ENCODE measurements at places on chromosomes 2 and 18. TPM values are rescaled to one million over a fixed set of nuclear protein-coding genes. Genes with fewer than 3 reads are reported as not detected.

DNA sequence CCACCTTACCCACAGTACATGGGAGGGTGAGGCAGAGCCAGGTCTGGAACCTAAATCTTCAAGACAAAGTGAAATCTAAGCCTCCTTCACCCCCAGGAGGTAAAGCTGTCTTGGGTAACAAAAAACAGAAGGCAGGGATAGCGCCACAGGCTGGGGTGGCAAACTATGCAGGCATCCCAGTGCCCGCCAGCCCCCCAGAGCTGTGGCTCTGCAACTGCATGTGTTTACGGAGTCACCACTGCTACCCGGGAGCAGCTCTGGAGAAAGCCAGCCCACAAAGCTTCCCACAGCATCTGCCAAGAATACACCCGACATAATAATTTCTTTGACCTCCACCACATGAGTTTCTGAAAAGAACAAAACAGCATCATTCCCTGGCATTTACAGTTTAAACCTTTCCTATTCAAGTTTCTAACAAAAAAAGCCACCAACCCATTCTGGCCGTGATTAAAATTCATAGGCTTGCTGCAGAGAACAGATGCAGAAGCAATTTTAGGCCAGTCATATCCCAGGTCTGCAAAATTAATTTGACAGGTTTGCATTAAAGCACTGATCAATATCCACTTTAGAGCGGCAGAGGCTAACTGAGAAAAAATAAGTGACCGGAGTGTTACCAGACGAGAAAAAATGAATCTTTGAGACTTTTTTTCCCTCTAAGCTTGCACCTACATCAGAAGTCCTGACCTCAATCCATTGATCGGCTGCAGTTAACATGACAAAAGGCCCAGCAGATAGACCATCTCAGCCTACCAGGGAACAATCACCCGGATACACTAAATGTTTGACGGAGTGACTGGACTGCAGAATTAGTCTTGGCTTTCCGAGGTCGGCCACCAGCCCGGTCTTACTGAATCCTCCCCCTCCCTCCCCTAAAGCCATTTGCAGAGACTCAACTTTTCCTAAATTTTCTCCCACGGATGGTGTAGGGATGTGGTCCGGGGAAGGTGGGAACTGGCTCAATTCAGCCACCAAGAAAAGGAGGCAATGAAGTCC, 309.6 kb upstream of the SKOR2 start:
- DNase-seq = no peak

DNA sequence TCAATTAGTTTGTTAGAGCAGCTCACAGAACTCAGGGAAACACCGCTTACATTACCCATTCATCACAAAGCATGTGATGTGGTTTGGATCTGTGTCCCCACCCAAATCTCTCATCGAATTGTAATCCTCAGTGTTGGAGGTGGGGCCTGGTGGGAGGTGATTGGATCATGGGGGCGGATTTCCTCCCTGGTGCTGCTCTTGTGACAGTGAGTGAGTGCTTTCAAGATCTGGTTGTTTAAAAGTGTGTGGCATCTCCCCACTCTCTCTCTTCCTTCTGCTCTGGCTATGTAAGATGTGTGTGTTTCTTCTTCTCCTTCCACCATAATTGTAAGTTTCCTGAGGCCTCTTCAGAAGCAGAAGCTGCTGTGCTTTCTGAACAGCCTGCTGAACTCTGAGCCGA, 63.5 kb upstream of the AGPS start:
- no peak for DNase-seq

DNA sequence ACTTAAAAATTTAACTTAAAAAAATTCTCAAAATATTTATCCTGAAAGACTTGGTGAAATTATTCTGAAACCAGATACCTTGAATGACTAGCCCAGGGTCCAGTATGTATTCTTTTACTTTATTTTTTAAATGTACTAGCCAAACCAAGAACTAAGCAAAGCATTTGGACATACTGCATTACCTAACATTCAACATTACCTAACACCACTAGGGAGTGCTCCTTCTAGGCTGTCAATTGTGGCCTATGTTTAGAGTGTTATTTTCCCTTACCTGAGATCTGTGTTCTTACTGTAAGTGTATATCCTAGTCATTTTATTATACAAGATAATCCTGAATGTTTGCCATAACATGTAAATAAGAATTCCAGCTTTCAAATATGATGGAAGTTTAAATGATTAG, 496.6 kb downstream of the PTPRM start:
- DNase-seq = no peak

DNA sequence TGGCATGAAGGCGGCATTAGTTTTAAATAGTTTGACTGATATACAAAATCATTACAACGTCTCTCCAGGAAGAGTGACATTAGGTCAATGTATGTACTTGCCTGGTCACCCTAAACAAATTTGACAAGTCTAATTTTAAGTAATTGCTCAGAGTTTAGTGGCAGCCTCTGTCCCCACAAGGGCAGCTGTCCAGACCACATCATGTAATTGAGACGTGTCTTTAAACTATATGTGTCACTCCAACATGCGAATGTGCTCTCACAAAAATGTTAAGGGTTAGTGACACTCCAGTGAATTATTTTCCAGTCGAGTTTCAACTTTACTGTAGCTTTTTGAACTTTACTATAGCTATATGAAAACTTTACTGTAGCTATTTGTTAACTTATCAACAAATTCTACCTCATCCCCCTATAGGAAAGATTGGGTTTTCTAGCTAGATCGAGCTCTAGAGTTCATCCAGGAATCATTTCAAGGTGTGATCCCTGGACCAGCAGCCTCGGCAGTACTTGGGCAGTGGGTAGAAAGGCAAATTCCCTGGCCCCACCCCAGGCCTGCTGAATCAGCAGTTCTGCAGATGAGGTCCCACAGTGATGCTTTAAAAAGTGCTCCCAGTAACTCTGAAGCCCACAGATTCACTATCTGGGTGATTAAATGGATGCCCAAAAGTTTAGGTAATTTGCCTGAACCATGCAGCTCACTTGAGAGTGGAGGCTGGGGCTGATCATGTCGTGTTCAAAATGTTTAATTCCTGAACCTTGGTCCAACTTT, 66.4 kb upstream of the POU3F3 start:
- no peak for DNase-seq

HAAO gene
- polyA plus RNA-seq = 49.5 TPM

DNA sequence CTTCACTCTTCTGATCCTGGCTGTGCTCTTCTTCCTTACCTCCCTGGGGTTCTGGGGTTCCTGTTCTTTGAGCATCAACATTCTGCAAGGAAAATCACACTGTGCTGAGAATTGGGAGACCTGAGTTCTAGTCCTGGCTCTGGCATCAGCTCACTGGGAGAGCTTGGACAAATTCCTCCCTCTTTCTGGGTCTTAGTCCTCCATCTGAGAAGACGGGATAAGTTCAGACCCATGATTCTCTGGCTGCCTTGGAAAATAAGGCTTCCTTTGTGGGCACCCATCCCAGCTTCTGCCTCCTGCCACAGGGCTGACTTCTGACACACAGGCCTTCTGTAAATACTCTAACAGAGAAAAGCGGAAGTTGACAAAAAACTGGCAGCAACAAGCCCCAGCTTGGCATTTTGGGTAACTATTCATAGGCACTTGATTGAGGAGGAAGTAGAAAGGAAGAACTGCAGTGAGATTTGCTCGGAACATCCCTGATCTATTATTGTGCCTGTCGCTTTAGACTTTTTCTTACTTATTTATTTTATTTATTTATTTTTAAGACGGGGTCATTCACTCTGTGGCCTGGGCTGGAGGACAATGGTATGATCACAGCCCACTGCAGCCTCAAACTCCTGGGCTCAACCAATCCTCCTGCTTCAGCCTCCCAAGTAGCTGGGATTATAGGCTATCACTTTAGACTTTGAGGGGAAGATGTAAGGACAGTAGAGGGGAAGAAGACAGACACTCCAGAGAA, 7.9 kb downstream of the PCBP1 start:
- no peak for DNase-seq

DNA sequence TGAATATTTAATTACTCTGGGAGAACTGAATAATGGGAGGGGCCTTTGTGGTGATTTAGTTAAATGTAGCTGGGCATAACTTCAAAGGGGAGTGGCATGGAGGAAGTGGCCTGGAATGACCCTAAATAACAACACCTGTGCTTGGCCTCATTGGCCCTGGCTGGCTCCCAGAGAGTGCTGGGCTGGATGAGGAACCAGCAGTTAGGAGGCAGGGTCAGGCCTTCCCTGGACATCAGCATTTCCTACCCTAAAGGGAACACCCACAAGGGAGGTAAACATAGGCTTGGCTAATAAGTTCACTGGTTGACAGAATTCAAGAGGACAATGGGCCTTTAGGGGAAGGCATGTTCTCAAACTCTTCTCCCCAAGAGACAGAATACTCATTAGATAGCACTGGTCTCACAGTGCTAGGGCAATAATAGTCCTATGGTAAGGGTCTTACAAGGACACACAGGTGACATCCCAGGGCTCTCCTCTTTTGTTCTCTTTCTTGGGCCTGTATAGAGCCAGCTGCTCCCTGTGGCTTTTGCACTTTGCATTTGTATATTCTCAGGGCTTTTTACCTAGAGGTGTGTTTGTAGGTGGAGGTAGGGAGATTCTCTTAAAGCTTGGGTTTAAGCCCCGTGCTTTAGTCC, 106.8 kb downstream of the ZNF519 start:
- no peak for DNase-seq

DNA sequence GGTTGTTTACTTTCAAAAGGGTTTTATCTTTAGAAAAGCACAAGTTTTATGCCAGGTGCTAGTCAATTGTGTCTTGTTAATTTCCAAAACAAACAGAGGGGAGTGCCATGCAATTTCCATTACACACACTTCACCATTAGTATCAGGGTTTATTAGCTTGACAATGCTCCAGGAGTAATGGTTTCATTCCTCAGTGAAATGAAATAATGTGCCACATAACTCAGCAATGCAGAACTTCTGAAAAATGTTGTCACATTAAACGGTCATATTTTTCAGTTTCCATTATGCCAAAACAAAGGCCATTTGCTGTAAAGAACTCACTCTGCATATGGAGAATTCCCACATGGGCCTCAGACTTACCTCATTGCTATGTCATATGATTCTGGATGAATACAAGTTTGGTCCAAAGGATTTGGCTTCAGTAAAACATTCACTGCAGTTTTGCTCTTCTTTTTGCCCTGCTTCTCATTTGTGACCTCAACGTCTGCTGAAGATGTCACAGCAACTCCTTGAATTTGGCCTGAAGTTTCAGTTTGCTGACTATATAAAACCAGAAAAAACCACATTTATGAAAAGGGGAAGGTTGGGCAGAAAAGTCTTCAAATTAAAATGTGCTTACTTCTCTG, 198.2 kb downstream of the SRBD1 start:
- no peak for DNase-seq

GKN1 gene
- polyA plus RNA-seq = not detected

FOXD4L1 gene
- 0.20 TPM for polyA plus RNA-seq

C2orf68 gene
- 59.4 TPM for polyA plus RNA-seq

DNA sequence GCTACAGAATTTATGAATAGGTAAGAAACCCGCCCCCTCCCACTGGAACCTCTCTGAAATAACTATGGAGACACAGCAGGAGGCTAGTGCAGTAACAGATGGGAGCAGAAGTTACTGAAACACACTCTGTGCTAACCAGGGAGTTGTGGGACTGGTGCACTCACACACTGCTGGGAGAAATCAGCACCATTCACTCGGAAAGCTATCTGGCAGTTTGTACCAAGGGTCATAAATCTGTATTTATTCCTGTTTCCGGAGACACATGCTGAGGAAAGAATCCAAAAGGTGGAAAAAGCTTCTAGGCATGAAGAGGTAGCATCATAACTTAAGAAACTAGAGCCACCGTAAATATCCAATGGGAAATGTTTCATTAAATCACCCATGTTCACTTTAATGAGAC, 39.9 kb downstream of the TGFA start:
- peak; percentile 58 for DNase-seq

GRCh38 chr2:140737006-140737405, 1393.8 kb downstream of the LRP1B start:
- no peak for DNase-seq

PLCD4 gene
- 9.1 TPM for polyA plus RNA-seq

DNA sequence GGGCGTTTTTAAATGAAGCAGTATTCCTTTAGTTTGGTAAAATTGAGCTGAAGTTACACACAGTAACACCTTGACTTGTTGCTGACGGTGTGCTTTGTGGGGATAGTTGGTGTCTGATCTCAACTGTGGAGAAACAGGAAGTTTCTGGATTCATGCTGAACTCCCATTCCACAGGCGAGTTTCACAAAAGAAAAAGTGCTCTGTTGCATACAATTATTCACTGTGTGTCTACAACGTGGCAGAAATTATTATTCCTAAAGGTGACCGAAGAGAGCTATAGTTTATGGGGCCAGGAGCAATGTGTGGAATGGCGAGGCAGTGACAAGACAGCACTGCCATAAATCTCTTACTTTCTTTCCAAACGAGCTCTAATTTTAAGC, 463 bp upstream of the CABYR start:
- DNase-seq = peak; percentile 52

DNA sequence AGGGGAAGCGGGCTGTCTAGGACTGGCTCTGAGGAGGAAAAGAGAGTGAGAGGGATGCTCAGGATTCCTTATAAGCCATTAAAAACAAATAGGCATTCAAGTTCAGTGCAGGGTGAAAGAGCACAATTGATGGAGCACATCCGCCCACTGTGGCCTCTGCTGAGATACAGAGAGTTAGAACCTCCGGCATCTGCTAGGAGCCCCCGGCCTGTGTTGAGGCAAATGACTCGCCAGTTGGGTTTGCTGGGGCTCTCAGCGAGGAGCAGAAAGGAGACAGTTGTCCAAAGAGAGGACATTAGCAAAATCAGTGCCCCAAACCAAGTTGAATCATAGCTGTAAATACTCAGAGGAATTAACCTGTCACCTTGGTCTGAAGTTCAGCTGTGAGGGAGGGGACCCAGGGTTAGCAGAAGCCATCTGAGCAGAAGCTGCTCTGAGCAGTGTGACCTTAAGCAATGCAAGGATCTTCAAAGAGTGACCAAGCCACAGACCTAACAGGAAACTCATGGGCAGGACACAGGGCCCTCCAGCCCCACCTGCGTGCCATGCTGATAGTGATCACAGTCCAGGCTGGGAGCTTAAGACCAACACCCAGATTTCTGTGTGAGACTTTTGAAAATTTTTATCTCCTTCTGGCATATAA, 23.3 kb upstream of the IL18RAP start:
- no peak for DNase-seq

- DNase-seq = no peak
Observed at GRCh38 chr2:241775223-241776177, 1.1 kb upstream of the GAL3ST2 start.

Data from left renal cortex interstitium (tissue), 4 donors.